KG1 (cell line): ENCODE measurements at places on chromosomes 3 and 15.

- DNase-seq, result no peak
These were observed 270.8 kb downstream of the OPA1 start for GRCh38 chr3:193863657-193864357.

DNA sequence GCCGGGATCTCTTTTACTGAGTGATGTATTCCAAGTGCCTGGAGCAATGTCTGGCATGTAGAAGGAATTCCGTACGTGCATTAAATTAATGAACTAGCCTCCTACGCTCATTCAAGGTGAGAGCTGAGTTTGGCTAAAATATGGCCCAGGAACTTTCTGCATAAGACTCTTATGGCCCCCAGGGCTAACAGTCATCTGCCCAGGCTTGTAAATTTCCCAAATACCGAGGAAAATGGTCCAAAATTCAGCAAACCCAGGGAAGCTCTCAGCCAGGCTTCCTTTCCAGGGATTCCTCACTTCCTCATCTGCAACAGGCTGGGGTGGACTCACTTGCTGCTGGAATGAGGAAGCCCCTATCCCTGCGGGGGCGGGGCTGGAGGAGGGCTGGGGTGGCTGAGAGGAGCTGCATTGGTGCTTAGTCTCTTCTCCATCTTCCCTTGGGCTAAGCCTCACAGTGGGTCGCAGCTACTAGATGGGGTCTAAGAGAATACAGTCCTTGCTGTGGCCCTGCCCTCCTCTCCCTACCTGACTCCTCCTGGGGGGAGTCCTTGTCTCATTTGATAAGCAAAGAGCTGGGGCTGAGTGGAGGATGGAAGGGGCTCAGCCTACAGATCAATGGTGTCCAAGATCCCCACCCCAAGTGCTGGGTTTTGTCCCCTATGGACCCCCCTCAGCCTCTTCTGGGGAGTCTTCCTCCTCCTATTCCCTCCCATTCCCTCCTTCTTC, 28.5 kb upstream of the APOD start:
- no peak for DNase-seq

- no peak for DNase-seq
These were observed 14.8 kb downstream of the PRC1 start for GRCh38 chr15:90979582-90979981.

GRCh38 chr15:92909136-92909781, 9.1 kb downstream of the CHD2 start:
- no peak for DNase-seq

DNA sequence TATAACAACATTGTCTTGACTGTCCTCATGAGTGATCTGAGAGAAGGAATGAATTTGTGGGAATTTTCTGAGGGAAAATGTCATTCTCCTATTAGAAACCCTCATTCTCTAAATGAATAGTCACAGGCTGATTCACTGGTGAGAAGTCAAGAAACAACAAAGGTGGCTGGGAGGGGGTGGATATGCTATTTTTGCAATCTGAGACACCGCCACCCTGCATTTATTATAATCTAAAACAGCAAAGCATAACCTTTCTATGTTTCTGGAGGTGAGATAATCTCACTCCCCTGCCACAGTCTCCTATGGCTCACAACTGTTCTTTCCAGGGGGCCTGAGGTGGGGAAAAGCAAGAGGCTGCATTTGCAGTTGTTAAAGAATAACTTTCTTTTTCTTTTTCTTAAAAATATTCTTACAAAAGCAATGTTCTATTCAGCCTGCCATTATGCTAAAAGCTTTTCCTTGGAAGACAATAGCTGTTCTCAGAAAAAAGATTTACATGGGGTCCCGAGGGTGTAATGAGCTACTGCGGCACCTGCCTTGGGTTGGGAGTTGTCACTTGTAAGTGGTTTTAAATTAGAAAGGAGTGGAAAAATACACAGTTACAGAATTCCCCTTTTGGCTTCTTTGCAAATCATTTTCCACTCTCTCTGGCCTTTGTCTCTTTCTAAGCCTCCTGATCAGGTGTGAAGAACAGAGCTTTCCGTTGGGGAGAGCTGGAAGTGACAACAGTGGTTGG, 220.9 kb downstream of the AGBL1 start:
- no peak for DNase-seq
